Amniotic stem cell (primary cell): ENCODE measurements at places on chromosomes 3 and 15.

DNA sequence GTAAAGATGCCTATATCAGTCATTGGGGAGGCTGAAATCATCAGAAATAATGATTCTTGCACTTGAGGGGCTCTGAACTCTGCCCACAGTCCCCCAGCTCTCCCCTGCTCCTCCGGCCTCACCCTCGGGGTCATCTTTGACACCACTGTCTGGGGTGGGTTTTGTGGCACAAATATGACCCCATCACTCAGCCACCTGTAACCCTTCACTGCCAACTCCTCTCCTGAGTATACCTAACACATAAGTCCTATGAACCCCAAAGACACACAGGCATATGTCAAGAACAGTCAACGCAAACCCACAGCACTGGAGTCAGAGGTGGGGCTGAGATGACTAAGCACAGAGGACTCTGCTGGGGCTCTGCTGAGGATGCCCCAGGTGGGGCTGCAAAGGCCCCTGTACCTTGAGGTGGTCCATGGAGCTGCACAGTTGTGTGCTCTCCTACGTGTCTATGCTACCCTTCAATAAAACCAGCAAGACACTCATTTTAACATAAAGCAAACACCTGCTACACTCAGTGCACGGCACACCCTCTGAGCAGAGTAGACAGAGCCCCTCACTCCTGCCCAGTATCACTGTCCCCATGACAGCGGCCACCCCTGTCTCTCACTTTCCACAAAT lies 29.9 kb downstream of the SLC41A3 start:
- DNase-seq, result no peak

DNA sequence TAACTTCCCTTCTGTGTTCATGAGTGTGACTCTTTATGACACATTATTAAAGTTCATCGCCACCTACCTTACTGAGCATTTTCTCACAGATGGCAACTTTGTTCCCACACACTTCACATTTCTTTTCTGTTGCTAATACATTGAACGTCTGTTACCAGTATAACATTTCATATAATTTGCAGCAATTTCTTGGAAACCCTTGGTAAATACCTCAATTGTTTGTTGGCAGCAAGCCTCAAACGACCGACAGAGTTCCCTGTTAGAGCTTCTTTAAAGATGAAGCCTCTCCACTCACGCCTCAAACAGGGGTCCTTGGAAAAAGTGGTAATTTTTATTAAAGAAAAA lies 3.2 kb upstream of the CHSY1 start:
- DNase-seq, result no peak

DNA sequence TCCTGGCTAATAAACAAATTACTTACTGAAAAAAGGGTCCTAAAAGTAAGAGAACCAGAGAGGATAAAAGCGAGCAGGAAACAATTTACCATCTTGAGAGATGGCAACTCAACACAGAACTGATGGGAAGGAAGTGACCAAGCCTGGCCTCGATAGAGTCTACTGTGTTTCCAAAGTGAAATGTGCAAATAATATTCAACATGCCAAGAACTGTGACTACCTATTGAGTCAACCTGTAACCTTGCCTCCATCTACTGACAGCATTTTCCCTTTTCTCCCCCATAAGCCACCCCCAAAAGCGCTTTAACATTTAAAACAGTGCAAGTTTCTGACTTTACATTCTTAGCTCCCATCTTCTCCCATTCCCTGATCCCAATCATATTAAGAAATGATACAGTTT lies 75.4 kb upstream of the PSMD6 start:
- DNase-seq, result no peak

DNA sequence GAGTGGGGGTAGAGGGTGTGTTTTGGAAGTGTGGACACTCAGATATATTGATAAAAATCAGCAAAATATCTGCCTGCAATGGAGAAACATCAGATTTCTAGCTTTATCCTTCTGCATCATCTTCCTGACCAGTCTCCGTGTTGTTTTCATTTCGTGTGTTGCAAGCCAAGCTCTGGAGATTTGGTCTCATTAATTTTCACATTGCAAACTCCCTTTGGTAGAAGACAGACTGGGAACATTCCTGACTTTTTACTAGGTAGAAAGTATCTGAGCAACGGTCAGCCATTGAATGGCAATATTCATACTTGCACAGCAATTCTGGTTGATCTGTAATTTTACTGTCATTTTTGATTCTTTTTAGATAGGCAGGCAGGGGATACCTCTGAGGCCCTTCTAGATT lies 30.4 kb downstream of the FSTL1 start:
- no peak for DNase-seq

- DNase-seq, result no peak
These were observed 104.3 kb upstream of the ICE2 start for GRCh38 chr15:60583194-60583593.

- DNase-seq, result no peak
These were observed 617 bp upstream of the EOGT start for GRCh38 chr3:69014022-69014580.

GRCh38 chr15:70799667-70800450 lies 36.5 kb upstream of the UACA start:
- DNase-seq, result peak; percentile 72

GRCh38 chr3:138717348-138717747 lies 108.8 kb downstream of the FAIM start:
- no peak for DNase-seq
